ENCODE measurements at places on chromosomes 11 and 22.
A peak's percentile ranks its signal among the peaks of the same experiment; 100 is the strongest.

DNA sequence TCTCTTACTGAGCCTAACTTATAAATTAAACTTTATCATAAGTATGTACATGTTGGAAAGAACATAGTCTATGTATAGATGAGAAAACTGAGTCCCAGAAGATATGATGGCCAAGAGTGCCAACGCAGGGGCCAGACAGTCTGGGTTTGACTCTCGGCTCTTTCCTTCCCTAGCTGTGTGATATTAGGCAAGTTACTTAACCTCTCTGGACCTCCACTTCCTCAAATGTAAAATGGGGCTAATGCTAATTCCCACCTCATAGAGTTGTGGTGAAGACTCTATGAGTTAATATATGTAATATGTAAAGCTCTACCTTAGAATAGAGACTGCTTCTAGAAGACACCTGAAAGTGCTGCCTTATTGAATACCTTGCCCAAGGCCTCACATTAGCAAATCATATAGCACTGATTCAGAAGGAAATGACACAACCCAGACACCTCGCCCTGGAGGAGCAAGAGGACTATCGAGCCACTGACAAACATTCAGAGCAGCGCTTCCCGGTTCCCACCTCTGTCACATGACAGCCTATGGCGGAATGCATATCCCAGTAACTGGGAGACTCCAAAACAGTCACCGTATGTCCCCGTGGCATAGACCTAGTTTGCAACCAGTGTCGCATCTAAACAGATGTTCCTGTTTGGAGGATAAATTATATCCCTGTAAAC, 11.3 kb upstream of the CCDC86 start:
- no peak for DNase-seq

DNA sequence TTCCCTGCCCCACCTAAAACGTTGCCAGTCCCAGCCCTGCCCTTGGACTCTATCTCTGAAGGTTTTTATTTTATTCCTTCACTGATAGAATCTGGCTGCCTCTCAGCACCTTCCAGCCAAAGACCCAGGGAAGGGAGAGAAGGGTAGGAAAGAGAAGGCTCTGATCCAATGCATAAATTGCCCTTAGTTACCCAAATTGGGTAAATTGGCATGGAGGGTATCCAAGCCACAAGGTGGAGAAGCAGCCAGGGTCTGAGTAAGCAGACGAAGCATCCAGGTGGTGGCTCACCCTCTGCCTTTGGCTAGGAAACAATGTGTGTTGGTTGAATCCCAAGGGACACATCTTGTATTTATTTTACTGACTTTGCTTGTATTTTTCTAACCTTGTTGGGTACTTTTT, 89.0 kb downstream of the FEZ1 start:
- DNase-seq = no peak

- no peak for DNase-seq
Measured at GRCh38 chr11:129917231-129917630, 21.9 kb upstream of the NFRKB start.

- no peak for DNase-seq
Measured at GRCh38 chr11:94558468-94558867, 8.7 kb upstream of the PIWIL4 start.

GRCh38 chr11:72834905-72835304, 20.7 kb downstream of the ATG16L2 start:
- DNase-seq = no peak

DNA sequence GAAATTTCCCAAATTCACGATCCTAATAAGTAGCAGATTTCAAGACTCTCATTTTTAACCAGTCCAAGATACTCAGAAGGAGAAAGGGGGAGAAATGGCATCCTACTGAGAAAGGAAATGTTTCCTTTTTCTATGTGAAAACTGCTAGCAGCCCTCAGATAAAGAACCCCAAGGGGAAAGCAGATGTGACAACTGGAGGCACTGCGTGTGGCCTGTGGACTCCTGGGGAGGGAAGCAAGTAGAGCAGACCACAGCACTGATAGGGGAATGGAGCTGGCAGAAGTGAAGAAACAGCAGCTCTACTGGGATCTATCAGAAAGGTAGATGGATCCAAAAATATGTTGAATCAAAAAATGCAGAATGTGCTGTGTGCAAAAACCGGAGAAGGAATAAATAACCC, 239.7 kb upstream of the API5 start:
- DNase-seq = no peak

GRCh38 chr11:66101066-66101464, 31.0 kb downstream of the PACS1 start:
- DNase-seq = no peak

GRCh38 chr11:134611537-134611936, 199.5 kb upstream of the B3GAT1 start:
- DNase-seq = no peak

DNA sequence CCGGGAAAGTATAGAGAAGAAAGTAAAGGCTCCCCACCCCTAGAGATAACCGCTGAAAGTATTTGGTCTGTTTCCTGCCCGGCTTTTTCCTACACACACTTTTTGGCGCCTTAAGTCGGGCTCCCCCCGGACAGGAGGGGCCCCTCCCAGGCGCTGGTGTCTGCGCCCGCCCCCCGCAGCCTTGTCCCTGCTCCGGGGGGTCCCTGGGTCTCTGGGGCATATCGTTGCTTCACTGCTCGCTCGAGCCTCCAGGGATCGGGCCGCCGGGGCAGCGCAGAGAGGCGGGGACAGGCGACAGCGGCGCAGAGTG, 928 bp upstream of the CRACR2B start:
- no peak for DNase-seq

DNA sequence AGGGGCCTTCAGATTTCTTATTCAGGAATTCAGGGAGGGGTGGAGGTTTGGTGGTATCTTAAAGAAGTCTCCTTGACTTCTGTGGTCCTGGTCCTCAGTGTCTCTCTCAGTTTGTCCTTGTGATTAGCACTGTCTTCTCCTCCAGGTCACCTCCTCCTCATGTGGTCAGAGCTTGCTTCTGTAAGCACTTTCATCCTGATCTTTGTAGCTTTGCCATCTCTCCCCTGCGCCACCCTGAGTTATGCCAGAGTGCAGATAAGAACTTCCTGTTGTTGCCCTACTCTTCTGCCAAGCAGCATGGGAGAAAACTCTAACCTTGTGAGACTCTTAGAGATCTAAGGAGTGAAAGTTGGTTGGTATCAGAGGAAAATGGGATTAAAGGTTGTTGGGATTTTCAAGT, 30.9 kb downstream of the MICAL2 start:
- DNase-seq = no peak

DNA sequence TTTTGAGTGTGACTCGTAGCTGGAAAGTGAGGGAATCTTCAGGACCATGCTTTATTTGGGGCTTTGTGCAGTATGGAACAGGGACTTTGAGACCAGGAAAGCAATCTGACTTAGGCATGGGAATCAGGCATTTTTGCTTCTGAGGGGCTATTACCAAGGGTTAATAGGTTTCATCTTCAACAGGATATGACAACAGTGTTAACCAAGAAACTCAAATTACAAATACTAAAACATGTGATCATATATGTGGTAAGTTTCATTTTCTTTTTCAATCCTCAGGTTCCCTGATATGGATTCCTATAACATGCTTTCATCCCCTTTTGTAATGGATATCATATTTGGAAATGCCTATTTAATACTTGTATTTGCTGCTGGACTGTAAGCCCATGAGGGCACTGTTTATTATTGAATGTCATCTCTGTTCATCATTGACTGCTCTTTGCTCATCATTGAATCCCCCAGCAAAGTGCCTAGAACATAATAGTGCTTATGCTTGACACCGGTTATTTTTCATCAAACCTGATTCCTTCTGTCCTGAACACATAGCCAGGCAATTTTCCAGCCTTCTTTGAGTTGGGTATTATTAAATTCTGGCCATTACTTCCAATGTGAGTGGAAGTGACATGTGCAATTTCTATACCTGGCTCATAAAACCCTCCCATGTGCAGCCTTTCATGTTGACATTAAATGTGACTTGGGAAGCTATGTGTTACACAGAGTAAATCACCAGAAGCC, 11.0 kb downstream of the OR51E1 start:
- no peak for DNase-seq

- no peak for DNase-seq
Measured at GRCh38 chr11:33618351-33618710, 82.3 kb downstream of the C11orf91 start.

DNA sequence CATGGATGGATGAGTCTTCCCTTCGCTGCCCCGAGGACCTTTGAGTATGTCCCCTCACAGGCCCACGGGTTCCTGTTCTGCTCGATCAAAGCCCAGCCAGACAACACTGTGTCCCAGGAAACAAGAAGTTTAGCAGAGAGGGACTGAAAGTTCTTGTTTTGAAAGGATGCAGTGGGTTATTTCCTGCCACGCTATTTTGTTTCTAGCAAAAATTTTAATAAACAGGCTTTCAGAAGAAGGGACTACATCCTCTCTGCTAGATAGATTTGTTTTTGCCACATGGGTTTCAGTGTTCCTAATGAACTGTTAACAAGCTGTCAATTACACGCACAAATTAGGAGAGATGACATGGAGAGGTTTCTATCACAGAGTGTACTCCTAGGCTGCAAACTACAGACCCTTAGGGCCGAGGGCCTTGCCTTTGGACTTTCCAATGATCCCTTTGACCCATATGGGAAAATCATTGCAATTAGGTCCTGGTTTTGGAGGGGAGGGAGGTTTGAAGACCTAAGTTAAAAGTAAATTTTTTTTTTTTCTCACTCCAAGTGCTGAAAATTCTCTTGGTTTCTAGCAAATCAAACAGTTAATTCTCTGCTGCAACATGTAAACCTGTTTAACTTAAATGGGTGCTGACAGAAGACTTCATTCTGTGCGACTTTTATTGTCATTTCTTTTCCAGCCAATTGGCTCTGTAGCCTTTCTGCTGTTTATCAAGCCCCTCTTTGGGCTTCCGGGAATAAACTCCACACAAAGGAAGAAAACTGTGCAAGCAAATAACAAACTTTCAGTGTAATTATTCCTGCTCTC, 81.4 kb downstream of the RCN1 start:
- DNase-seq = no peak

- no peak for DNase-seq
Measured at GRCh38 chr22:19841641-19842392, 12.9 kb downstream of the GNB1L start.

- peak; percentile 84 for DNase-seq
Measured at GRCh38 chr11:128294671-128295050, 292.7 kb downstream of the ETS1 start.

DNA sequence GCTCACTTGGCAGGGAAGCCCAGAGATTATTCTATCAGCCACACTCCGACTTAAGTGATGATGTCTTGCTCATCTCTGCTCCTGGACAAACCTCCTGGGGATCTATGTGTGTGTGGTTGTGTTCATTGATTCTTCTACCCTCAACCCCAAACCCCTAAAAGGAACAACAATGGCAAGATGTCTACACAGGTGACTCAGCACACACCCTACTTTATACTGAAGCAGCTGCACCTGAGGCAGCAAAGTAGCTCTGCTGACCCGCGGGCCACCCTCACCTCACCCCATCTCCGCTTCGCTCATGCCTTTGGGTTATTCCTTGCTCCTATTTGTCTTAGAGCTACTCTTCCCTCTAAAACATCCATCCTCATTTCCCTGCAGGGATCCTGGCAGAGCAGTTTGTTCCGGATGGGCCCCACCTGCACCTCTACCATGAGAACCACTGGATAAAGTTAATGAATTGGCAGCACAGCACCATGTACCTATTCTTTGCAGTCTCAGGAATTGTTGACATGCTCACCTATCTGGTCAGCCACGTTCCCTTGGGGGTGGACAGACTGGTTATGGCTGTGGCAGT, 38.7 kb downstream of the TMEM45B start:
- no peak for DNase-seq

- no peak for DNase-seq
Measured at GRCh38 chr11:33719587-33719986, 16.6 kb downstream of the CD59 start.

GRCh38 chr11:32068134-32068870, 22.6 kb upstream of the RCN1 start:
- DNase-seq = no peak

DNA sequence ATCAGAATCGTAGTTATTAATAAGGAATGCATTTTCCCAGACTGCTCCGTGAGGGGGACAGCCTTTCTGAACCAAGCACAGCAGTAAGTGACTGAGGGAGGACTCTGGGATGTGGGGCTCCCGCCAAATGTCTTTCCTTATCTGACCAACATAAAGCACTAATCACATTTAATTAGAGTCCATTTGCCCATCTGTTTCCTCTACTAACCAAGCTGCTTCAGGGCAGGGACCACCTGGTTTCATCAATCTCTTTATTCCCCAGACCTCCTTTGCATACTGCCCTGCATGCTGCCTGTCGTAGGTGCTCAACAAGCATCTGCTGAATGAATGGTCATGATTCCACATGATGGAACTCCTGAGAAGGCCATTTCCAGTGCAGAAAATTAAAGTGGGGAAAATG, 29.4 kb downstream of the SMCO4 start:
- DNase-seq = no peak

- no peak for DNase-seq
Measured at GRCh38 chr22:44172370-44173108, 8.2 kb upstream of the PARVG start.

GRCh38 chr11:30206249-30206996, 24.4 kb upstream of the FSHB start:
- no peak for DNase-seq

DNA sequence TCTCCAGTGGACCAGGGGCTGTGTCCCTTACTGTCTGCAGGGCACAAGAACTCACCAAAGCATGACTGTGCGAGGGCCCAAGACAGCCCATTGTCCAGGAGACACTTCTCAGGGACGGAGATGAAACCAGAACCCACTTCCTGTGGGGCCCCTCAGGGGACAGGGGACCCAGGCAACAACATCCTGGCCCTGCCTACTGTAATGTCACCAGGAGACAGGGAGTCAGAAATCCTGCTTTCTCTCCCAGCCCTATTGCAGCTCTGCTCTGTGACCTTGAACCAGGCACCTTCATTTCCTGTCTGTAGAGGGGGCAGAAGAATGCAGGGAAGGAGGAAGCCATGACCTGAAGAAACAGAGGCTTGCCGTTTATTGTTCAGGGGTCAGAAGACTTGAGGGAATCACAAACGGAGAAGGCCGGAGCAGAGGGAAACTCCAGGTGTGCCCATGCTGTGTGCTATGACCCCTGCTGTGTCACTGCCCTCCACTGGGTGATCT, 98.0 kb downstream of the NAT10 start:
- DNase-seq = no peak
